ENCODE measurements at places on chromosomes 11 and 22. TPM values are rescaled to one million over a fixed set of nuclear protein-coding genes. Genes with fewer than 3 reads are reported as not detected.

The FSHB gene
- not detected for total RNA-seq

The PLEKHB1 gene
- total RNA-seq: 117 TPM

The ACTN3 gene
- total RNA-seq: 0.44 TPM

The GAL3ST1 gene
- 21.6 TPM for total RNA-seq

The SPA17 gene
- total RNA-seq: 12.0 TPM

The C1QTNF4 gene
- total RNA-seq: 4.0 TPM

The P2RY6 gene
- 0.14 TPM for total RNA-seq

DNA sequence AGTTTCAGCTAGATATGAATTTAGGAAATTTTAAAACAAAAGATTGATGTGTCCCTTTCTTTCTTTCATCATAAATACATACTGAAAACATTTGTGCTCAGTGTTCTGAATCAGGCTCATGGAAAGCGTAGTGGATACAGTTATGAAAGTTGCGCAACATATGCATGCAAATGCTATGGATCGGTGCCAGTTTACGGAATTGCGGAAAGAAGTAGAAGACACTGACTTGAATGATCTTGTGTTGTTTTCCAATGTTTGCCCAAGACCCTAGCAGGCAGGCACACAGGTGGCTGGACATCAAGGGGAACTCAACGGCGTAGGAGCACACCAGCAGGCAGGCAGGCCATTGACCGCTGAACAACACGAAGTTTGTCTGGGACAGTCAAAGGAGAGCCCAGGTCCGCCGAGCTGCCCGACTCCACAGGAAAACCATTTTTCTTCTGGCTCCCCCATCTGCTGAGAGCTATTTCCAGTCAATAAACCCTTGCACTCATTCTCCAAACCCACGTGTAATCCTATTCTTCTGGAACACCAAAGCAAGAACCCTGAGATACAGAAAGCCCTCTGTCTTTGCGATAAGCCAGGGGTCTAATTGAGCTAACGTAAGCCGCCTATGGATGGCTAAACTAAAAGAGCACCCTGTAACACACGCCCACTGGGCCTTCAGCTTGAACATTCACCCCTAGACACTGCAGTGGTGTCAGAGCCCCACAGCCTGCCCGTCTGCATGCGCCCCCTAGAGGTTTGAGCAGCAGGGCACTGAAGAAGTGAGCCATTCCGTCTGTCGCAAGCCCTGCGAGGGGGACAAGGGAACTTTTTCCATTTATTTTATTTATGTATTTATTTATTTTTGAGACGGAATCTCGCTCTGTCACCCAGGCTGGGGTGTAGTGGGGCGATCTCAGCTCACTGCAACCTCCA lies 7.4 kb upstream of the BIRC3 start:
- no peak for DNase-seq
- H3K27me3 ChIP-seq: no peaks in the 10 kb centered on the region
- no peak overlapping the region for H3K4me3 ChIP-seq
- peaks cover 10% of the 10 kb centered on the region for H3K4me1 ChIP-seq

- peak within 1 kb of the TSS; percentile 37 for H3K27ac ChIP-seq
- H3K4me3 ChIP-seq: no peak within 1 kb of the TSS
- H3K4me1 ChIP-seq: no peaks in the 10 kb centered on the region
- no peaks in the 10 kb centered on the region for H3K36me3 ChIP-seq
These were observed at the start of gene NAALADL1 for GRCh38 chr11:65058419-65059054. TSS of gene NAALADL1 (minus strand) at chr11:65058553. CDS start at chr11:65058521, 32 bp downstream.

- no peak for DNase-seq
- H3K36me3 ChIP-seq: peaks cover 25% of the 10 kb centered on the region
- H3K27ac ChIP-seq: no peak overlapping the region
- no peaks in the 10 kb centered on the region for H3K27me3 ChIP-seq
- H3K4me3 ChIP-seq: no peak overlapping the region
These were observed 21.4 kb downstream of the USP35 start for GRCh38 chr11:78210000-78210608.

GRCh38 chr11:67372993-67373647 lies at the start of gene CLCF1:
TSS of gene CLCF1 (minus strand) at chr11:67373598. CDS start at chr11:67373539, 59 bp downstream.
- peak within 1 kb of the TSS; percentile 92 for H3K4me3 ChIP-seq
- H3K27ac ChIP-seq: peak within 1 kb of the TSS; percentile 98
- H3K4me1 ChIP-seq: peaks cover 32% of the 10 kb centered on the region
- H3K36me3 ChIP-seq: no peaks in the 10 kb centered on the region
- DNase-seq: peak; percentile 53

- H3K4me3 ChIP-seq: no peak overlapping the region
- H3K36me3 ChIP-seq: no peaks in the 10 kb centered on the region
- no peak for DNase-seq
These were observed 335.7 kb upstream of the MPPED2 start for GRCh38 chr11:30921811-30922210.

DNA sequence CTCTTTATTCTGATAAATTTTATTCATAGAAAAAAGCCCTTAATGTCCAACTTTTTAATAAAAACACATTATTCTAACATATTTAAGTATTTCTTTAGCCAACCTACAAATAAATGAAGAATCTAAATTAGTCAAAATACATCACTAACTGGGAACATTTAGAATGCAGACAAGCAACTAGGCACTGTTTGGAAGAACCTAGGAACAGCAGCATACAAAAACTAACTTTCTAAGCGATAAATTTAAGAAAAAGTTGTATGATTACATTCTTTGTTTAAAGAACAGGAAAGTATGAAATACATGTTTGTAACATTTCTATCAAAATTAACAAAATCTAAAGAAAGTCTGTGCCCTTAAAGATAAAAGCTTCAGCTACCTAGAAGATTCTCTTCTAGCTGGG lies 35.3 kb downstream of the PI4KA start:
- DNase-seq: no peak
- H3K27me3 ChIP-seq: no peaks in the 10 kb centered on the region
- H3K4me1 ChIP-seq: peaks cover 2% of the 10 kb centered on the region
- H3K4me3 ChIP-seq: no peak overlapping the region

GRCh38 chr11:111366560-111367410 lies 12.3 kb downstream of the POU2AF1 start:
- no peak overlapping the region for H3K4me3 ChIP-seq
- peaks cover 16% of the 10 kb centered on the region for H3K4me1 ChIP-seq
- H3K36me3 ChIP-seq: no peaks in the 10 kb centered on the region
- no peak overlapping the region for H3K27ac ChIP-seq
- no peak for DNase-seq
- H3K27me3 ChIP-seq: peaks cover 2% of the 10 kb centered on the region

DNA sequence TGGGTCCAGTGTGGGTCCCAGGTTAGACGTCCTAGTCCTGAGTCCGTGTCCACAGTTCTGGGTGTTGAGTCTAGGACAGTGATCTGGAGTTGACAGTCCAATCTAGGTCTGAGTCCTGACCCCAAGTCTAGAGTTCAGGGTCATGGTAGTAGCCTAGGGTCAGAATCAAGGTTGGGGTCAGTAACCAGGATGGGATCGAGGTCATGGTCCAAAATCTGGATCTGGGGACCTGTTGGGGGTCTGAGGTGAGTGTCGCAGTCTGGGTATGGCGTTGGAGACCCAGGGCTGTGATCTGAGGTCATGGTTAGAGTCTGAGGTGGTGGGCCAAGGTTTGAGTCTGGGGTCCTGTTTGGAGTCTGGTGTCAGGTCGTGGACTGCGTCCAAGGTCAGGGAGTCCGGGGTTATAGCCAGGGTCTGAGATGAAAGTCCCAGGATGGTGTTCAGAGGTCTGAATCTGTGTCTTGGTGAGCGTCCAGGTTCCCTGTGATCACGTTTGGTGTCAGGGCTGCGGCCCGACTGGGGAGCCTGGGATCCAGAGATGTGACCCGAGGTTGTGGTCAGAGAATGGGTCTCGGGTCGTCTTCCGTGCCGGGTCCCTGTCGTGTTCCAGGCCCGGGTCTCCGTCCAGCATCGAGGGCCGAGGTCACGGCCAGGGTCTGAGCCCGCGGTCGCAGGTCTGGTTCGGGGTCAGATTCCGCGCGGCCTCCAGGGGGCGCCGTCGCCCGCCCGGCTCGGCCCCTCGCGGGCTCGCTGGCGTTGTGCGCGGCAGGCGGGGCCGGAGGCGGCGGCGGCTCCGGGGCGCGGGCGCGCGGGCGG lies 432 bp upstream of the GRK2 start:
- H3K36me3 ChIP-seq: peaks cover 1% of the 10 kb centered on the region
- peak; percentile 83 for DNase-seq
- peaks cover 25% of the 10 kb centered on the region for H3K4me1 ChIP-seq
- H3K27me3 ChIP-seq: peaks cover 24% of the 10 kb centered on the region

GRCh38 chr22:44179989-44180705 lies 578 bp upstream of the PARVG start:
- no peaks in the 10 kb centered on the region for H3K36me3 ChIP-seq
- no peak for DNase-seq
- H3K27ac ChIP-seq: no peak overlapping the region

GRCh38 chr11:71171576-71171975 lies 80.8 kb downstream of the SHANK2 start:
- peaks cover 8% of the 10 kb centered on the region for H3K4me1 ChIP-seq
- no peak overlapping the region for H3K4me3 ChIP-seq
- no peak for DNase-seq
- H3K27ac ChIP-seq: no peak overlapping the region
- peaks cover 13% of the 10 kb centered on the region for H3K36me3 ChIP-seq
- no peaks in the 10 kb centered on the region for H3K27me3 ChIP-seq

GRCh38 chr11:42906226-42906625 lies 405.6 kb upstream of the API5 start:
- H3K27ac ChIP-seq: no peak overlapping the region
- DNase-seq: no peak

- peaks cover 2% of the 10 kb centered on the region for H3K36me3 ChIP-seq
- no peaks in the 10 kb centered on the region for H3K27me3 ChIP-seq
- H3K27ac ChIP-seq: no peak overlapping the region
- peaks cover 2% of the 10 kb centered on the region for H3K4me1 ChIP-seq
- no peak for DNase-seq
These were observed 237.6 kb downstream of the CSNK2A3 start for GRCh38 chr11:11115475-11115874.

DNA sequence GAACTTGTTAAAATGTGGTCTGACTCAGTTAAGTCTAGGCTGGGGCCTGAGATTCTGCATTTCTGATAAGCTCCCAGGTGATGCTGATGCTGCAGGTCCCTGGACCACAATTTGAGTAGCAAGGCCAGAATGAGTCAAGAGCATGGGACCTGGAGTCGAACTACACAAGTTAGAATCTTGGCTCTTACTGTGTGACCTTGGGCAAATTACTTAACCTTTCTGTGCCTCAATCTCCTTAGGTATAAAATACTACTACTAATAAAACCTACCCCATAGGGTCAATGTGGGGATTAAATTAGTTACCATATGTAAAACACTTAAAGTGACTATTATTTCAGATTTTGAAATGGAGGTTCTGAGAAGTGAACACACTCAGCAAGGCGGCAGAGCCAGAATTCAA lies 34.3 kb downstream of the GDPD5 start:
- DNase-seq: no peak
- H3K4me3 ChIP-seq: no peak overlapping the region
- H3K27me3 ChIP-seq: no peaks in the 10 kb centered on the region
- H3K36me3 ChIP-seq: no peaks in the 10 kb centered on the region
- H3K4me1 ChIP-seq: no peaks in the 10 kb centered on the region

DNA sequence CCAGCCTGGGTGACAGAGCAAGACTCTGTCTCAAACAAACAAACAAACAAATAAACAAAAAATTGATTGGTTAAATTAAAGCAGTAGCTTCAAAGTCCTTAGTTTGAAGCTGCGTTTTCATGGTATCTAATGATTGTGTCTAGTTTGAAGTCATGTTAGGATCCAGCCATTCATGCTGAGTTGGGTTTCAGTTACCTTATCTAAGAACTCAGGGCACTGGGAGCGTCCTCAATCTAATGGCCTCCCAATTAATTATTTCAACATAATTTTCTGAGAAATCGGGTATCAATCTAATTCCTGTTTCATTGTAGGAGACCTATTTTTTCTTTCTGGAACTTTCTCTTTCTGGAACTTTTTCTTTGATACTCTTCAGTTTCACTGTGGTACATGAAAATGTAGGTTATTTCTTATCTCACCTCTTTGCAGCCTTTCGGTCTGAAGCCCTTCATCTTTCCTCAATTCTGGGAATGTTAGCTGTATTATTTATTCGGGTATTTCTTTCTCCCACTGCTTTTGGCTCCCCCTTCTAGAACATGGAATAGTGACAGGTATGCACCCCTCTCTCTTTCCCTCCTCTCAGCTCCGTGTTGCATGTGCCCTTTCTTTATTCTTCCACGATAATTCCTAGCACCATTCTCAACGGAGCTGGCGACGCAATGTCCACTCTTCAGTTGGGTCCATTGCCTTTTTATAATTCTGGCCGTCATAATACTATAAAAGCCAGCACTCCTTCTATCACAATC lies 24.3 kb upstream of the B4GALNT4 start:
- H3K27ac ChIP-seq: no peak overlapping the region
- no peaks in the 10 kb centered on the region for H3K36me3 ChIP-seq
- peaks cover 2% of the 10 kb centered on the region for H3K4me1 ChIP-seq
- H3K4me3 ChIP-seq: no peak overlapping the region
- DNase-seq: no peak
- H3K27me3 ChIP-seq: peaks cover 6% of the 10 kb centered on the region

- H3K4me1 ChIP-seq: peaks cover 16% of the 10 kb centered on the region
- DNase-seq: no peak
- no peaks in the 10 kb centered on the region for H3K36me3 ChIP-seq
- H3K27ac ChIP-seq: peak overlapping the region; percentile 38
- H3K27me3 ChIP-seq: no peaks in the 10 kb centered on the region
These were observed 6.0 kb upstream of the ARHGAP42 start for GRCh38 chr11:100681064-100681502.

DNA sequence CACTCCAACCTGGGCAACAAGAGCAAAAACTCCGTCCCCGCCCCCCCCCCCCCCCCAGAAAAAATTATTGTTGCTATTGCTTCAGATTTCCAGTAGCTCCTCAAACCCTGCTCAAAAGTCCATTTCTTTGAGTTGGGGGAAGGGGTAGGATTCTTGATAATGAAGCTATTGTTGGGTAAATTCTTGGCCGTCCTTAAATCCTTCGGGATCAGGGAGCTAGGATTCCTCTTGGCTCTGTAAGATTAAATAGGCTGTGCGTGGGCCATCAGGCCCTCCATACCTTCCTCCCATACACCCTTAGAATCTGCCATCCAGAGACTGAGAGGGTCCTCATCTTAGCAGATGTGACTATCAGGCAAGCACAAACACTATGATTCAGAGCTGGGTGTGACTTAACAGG lies 16.4 kb downstream of the YWHAH start:
- peaks cover 17% of the 10 kb centered on the region for H3K36me3 ChIP-seq
- H3K4me3 ChIP-seq: no peak overlapping the region
- peaks cover 2% of the 10 kb centered on the region for H3K4me1 ChIP-seq
- no peak for DNase-seq

- no peak for DNase-seq
- peaks cover 18% of the 10 kb centered on the region for H3K27me3 ChIP-seq
- H3K4me1 ChIP-seq: peaks cover 5% of the 10 kb centered on the region
- H3K27ac ChIP-seq: no peak overlapping the region
- no peak overlapping the region for H3K4me3 ChIP-seq
These were observed 101.3 kb downstream of the GRAMD1B start for GRCh38 chr11:123531325-123531724.

- peaks cover 5% of the 10 kb centered on the region for H3K4me1 ChIP-seq
- H3K4me3 ChIP-seq: no peak overlapping the region
- peak; percentile 62 for DNase-seq
- peaks cover 14% of the 10 kb centered on the region for H3K27me3 ChIP-seq
These were observed 4.5 kb upstream of the NOL12 start for GRCh38 chr22:37681556-37682049.

GRCh38 chr22:37632174-37633088 lies 7.0 kb upstream of the SH3BP1 start:
- H3K27me3 ChIP-seq: no peaks in the 10 kb centered on the region
- H3K36me3 ChIP-seq: no peaks in the 10 kb centered on the region
- no peak overlapping the region for H3K4me3 ChIP-seq
- peaks cover 18% of the 10 kb centered on the region for H3K4me1 ChIP-seq
- no peak for DNase-seq

- H3K36me3 ChIP-seq: no peaks in the 10 kb centered on the region
- no peaks in the 10 kb centered on the region for H3K4me1 ChIP-seq
- no peak overlapping the region for H3K27ac ChIP-seq
- peaks cover 6% of the 10 kb centered on the region for H3K27me3 ChIP-seq
- no peak for DNase-seq
These were observed 18.7 kb downstream of the CRELD2 start for GRCh38 chr22:49936973-49937757.
